DMS 273 treated with DMSO at 0.1 percent for 48 hours (cell line): ENCODE measurements at places on chromosomes 2 and 18.

DNA sequence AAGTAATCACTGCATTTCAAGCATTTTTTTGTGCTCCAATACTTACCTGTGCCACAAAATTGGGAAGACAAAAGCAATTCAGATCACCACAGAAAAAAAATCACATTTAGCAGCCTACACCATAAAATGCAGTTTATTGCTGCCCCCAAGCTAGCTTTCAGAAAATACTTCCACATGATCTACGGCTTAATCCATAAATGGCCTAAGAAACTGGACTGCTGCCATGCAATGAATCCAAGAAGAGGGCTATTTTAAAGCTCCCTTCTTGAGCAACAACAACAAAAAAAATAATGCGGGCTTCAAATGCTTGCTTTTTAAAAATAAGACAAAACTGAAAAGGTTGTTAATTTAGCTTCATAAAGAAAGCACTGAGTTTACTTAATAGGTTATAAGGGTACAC is 272.3 kb downstream of the RAD51AP2 start:
- no peak for DNase-seq

DNA sequence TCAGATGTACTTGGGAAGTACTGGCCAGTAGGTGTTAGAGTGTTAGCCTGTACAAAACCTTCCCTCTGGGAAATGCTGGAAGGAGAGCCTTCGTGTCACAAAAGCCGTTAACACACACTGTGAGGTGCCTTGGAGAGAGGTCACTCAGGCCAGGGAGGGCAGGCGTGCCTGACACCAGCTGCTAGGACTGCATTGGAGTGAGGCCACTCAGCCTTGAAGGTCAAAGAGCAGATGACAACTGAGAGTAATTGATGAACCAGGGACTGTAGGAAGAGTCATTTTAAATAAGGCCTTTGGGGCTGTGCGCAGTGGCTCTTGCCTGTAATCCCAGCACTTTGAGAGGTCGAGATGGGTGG is 45.4 kb downstream of the ASAP2 start:
- no peak for DNase-seq

- no peak for DNase-seq
Observed at GRCh38 chr2:96356889-96357288, 21.3 kb downstream of the NCAPH start.

GRCh38 chr2:111617299-111618225 is 266.4 kb downstream of the ANAPC1 start:
- no peak for DNase-seq

DNA sequence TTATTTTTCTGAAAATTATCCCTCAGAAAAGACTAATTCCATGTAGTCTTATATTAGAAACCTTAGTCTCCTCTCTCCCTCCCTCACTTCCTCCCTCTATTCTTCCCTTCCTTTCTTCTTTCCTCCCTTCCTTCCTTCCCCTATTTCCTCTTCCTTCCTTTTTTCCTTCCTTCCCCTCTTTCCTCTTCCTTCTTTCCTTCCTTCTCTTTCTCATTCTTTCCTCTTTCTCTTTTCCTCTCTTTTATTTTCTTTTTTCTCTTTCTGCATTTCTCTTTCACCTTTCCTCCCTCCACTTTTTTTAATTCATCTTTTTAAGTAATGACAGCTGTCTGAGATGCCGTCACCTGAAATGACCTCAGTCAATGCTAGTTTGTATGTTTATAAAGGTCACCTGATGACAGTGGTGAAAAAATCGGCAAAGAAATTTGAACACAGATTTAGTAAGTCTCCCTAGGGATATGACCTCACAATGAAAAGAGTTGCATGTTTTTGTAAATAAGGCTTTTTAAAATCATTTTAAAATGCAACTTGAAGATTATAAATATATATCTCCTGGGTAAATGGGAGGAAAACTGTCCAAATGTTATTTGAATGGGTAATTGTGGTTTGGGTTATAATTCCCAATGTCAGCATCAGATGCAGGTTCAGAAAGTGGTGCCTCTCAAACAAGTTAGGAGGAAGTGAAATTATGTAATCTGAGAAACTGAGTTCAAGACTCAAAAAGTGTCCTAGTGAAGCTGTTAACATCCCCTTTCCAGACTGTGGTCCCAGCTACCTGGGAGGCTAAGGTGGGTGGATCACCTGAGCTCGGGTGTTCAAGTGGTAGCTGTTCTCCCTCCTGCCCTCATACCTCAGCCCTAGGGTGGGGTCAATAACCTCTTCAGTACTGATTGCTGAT is 90.3 kb upstream of the ST3GAL5 start:
- DNase-seq, result no peak

DNA sequence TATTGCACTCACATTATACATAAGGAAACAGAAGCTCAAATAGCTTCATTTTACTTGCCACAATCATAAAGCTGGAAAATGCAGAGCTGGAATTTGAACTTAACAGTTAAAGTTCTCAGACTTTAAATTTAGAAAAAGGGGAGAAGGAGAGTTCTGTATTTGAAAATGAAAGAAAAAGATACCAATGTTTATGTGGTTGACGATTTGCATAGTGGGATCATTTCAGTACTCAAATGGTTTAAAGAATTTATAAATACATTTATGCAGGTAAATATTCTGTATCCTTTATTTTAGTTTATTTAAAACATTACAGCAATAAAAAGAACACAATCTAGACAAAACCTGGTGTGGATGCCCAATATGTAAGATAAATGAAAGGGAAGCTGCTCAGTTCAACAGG is 25.5 kb upstream of the STAT4 start:
- DNase-seq, result no peak

- no peak for DNase-seq
Observed at GRCh38 chr18:5651736-5652135, 107.9 kb upstream of the EPB41L3 start.

GRCh38 chr2:27178469-27178868 is 29.7 kb downstream of the TCF23 start:
- DNase-seq, result no peak

GRCh38 chr2:18132697-18133096 is 254.2 kb downstream of the KCNS3 start:
- no peak for DNase-seq

- no peak for DNase-seq
Observed at GRCh38 chr2:217789003-217789735, 213.6 kb downstream of the TNS1 start.

DNA sequence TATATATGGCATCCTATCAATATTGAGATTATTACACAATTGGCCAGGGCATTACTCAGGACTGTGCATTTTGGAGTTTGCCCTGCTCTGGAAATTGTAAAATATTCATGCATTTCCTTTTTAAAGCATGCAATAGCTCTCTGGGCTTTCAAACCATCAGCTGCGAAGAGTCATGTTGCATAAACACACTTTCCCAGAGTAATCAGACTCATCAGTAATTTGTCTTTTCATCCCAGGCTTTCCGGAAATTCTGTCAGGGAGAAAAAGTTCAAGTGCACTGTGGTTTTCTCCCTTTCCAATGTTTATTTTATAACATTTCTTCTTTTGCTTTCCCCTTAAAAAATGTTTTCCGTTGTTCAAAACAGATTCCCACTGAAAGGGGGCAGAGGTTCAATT is 38.9 kb upstream of the FHL2 start:
- peak; percentile 40 for DNase-seq

- no peak for DNase-seq
Observed at GRCh38 chr2:21194858-21195271, 71.1 kb downstream of the TDRD15 start.

GRCh38 chr18:7779211-7779610 is 212.1 kb downstream of the PTPRM start:
- no peak for DNase-seq

- no peak for DNase-seq
Observed at GRCh38 chr2:10507106-10507505, 59.0 kb upstream of the ODC1 start.

DNA sequence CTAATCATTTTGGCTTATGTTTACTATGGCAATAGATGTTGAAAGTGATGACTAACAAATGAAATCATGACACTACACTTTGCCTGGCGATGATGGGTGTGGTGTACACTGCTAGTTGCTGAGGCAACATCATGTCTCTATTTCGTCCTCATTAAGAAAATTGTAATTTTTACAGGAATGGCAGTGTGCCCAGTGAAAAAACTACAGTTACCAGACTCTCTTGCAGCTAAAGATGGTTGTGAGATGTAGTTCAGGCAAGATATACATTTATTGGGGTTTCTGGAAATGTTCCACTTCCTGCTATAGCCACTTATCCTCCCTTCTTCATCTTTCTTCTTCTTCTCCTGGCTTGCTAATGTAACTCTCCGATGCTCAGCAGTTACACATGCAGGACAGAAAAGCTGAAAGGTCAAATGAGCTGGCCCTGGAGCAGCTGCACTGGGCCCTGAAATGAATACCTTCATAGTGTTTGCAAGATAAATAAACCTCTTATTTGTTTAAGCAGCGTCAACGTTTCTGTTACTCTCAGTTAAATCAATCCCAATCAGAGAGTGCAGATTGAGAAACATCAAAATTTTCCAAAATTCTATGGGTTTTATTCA is 46.0 kb downstream of the SOCS6 start:
- no peak for DNase-seq

DNA sequence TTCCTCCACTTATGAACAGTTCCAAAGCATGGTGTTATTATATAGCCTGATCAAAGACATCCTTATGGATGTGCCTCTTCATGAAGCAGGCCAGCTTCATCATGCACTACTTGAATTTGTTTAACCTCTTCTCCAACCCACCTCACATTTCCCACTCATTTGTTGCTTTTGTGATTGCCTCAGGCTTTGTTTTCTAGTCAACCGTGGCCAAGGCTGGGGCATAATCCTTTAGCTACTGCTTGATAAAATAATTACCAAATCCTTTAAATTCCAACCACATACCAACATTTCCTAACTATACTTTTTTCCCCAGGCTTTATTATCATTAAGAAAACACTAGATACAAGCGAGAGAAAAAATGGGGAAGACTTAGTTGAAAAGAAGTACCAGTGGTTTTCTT is 39.6 kb upstream of the SCN1A start:
- no peak for DNase-seq

DNA sequence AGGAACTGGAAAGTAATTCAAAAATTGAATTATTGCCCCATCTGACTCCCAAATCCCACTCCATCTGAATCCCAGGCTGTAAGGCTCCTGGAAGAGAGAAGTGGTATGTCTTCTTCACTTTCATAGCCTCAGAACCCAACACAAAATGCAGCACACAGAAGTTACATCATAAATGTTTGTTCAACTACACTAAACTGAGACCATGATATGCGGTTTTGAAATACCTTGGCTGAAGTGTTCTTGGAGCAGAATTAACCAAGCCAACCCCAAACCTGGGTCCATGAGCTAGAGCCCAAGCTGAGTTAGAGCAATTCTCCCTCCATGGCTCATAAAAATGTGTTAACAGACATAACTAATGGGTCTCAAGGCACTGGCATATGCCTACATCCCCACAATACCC is 23.3 kb downstream of the NEB start:
- no peak for DNase-seq

DNA sequence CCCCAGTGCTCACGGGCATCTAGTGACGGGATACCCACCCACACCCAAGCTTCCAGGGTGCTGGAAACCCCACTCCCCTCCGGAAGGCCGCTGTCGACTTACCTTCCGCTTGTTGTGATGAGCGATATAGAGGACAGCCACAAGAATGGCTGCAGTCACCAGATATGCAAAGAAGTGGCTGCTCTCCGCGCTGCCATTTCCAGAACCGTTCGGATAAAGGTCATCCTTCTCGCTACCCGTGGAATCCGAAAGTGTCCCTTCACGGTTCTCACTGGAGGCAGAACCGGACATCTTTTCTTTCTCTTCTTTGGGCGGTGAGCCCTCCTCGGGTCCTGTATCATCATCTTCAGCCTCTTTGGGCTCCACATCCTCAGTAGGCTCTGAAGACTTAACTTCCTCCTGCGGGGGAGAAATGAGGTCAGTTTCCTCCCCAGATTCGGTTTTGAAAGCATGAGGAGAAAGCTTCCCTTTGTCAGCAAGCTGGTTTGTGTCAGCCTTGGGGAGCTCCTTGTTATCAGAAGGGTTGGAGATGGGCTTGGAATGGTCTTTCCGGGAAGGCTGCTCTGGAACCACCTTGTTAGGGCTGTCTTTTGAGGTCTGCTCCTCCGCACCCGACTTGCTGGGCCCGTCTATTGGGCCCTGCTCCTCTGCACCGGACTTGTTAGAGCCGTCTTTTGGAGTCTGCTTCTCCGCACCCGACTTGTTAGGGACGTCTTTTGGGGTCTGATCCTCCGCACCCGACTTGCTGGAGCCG is 1.2 kb downstream of the TGOLN2 start:
- DNase-seq, result no peak

GRCh38 chr2:174846941-174847938 is 83.0 kb upstream of the CHRNA1 start:
- peak; percentile 85 for DNase-seq

DNA sequence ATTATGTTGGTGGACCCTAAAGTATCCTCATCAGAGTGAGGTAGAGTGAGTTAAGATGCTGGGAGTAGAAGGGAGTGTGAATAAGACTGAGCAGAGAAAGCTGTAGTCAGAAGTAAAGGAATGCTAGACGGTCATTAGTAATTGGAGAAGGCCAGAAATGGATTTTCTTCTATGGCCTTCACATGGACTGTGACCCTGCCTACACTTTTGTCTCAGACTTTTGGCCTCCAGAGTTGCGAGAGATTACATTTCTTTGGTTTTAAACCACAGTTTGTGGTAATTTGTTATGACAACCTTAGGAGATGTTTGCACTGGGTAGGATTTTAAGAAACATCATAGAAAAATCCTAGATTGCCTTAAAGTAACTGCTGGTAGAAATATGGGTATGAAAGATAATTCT is 1267.7 kb upstream of the TMEFF2 start:
- no peak for DNase-seq
